PC-9 (cell line): ENCODE measurements at places on chromosomes 16 and 17. TPM values are rescaled to one million over a fixed set of nuclear protein-coding genes. Genes with fewer than 3 reads are reported as not detected.
A peak's percentile ranks its signal among the peaks of the same experiment; 100 is the strongest.

DNA sequence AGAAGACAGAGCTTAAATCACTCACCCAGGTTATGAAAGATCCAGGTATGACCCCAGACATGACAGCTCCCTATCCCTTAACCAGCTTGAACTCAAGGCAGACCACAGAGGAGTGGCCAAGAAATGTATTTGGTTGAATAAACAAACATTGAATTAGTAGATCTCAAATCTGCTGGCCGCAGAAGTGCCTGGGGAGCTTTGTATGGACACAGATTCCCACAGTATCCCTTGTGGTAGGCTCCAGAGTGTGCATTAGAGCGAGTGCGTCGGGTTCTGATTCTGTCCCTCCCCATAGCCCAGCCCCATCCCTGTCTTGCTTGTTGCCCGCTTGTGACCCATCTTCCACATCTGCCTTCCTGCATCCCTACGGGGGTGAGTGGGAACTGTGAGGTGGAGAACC is 118.8 kb upstream of the FOXF1 start:
- no peak overlapping the region for H3K4me3 ChIP-seq
- no peaks in the 10 kb centered on the region for H3K4me1 ChIP-seq
- no peak overlapping the region for H3K27ac ChIP-seq

- no peaks in the 10 kb centered on the region for H3K27me3 ChIP-seq
- peaks cover 28% of the 10 kb centered on the region for H3K4me1 ChIP-seq
- H3K4me3 ChIP-seq, result no peak overlapping the region
- no peak for DNase-seq
- no peak overlapping the region for H3K27ac ChIP-seq
- H3K36me3 ChIP-seq, result no peaks in the 10 kb centered on the region
Measured at GRCh38 chr16:68447653-68448359, 502 bp downstream of the SMPD3 start.

DNA sequence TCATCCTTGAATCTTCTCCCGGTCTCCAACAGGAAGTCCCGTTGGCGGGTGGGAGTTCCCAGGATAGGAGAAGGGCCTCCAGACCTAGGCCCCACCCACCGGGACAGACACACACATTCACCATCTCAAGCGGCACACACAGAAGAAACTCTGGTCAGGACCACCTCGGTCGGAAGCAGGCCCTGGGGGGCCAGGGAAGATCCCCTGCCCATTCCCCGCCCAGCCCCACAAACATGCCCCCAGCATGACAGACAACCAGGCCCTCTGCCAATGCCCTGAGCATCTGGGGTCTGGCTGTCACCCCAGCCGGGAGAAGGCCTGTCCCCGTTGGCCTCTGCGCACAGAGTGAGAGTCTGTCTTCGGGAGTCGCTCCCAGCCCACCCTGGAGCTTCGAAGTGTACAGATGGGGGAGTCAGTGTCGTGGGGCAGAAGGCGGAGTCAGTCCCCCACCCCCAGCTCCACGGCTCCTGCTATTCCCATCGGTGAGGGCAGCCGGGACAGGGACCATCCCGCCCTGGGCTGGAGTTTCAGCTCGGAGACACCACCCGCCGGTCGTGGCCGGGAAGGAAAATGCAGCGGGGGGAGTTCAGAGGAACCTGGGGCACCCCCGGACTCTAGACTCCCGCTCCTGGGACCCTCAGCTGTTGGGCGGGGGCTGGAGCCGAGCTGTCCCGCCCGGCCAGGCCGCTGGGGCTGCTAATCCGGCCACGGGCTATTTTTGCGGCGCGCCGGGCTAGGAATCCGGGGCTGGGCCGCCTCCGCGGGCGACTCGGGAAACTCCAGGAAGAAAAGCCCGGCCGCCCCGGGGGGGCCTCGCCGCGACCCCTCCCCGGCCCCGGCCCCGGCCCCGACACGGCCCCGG is 660 bp downstream of the RHBDF1 start:
- H3K36me3 ChIP-seq, result no peaks in the 10 kb centered on the region
- H3K27ac ChIP-seq, result peak overlapping the region; percentile 46
- no peaks in the 10 kb centered on the region for H3K27me3 ChIP-seq
- peaks cover 39% of the 10 kb centered on the region for H3K4me1 ChIP-seq
- peak overlapping the region; percentile 78 for H3K4me3 ChIP-seq

- no peaks in the 10 kb centered on the region for H3K27me3 ChIP-seq
- H3K27ac ChIP-seq, result no peak overlapping the region
- peaks cover 9% of the 10 kb centered on the region; the same call in 1 of the 2 replicates for H3K4me1 ChIP-seq
- no peak for DNase-seq
- no peaks in the 10 kb centered on the region for H3K36me3 ChIP-seq
Measured at GRCh38 chr17:66491213-66491612, 188.8 kb downstream of the PRKCA start.

DNA sequence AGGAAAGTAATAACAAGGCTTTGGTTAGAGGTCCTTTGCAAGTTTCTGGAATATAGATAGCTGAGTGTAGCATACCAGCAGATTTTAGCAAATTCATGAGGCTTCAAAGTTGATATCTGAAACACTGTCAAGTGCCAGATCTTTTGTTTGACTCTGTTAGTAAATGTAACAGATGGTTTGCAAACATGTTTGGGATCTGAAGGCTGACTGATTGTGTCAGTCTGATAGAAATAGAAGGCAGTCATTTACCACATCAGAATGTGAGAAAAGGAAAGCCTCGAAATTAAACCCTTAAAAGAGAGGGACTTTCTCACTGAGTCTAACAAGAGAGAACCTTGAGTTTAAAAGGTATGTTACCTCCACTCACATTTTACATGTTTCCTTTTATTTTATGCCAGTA is 371.5 kb downstream of the KIF2B start:
- H3K4me1 ChIP-seq, result no peaks in the 10 kb centered on the region
- no peaks in the 10 kb centered on the region for H3K36me3 ChIP-seq
- DNase-seq, result no peak

GRCh38 chr17:81162491-81162890 is 2.8 kb upstream of the PVALEF start:
- H3K36me3 ChIP-seq, result no peaks in the 10 kb centered on the region
- peaks cover 21% of the 10 kb centered on the region for H3K27me3 ChIP-seq
- H3K4me3 ChIP-seq, result no peak overlapping the region
- H3K4me1 ChIP-seq, result no peaks in the 10 kb centered on the region
- no peak overlapping the region for H3K27ac ChIP-seq

SOST gene
- total RNA-seq, result not detected in 2 replicates
